ENCODE measurements at places on chromosomes 2 and 18. TPM values are rescaled to one million over a fixed set of nuclear protein-coding genes. Genes with fewer than 3 reads are reported as not detected.

The MYL1 gene
- not detected for total RNA-seq

- peak; percentile 29 for DNase-seq
These were observed 165.6 kb downstream of the TMEFF2 start for GRCh38 chr2:192029089-192029488.

- no peak for DNase-seq
These were observed 119.0 kb downstream of the GULP1 start for GRCh38 chr2:188410504-188411235.

GRCh38 chr2:62845256-62845655 is 139.7 kb downstream of the EHBP1 start:
- DNase-seq, result no peak

- DNase-seq, result no peak
These were observed 97.3 kb downstream of the FMNL2 start for GRCh38 chr2:152432206-152432653.

GRCh38 chr2:24501813-24502212 is 10.8 kb downstream of the NCOA1 start:
- no peak for DNase-seq

GRCh38 chr2:125224830-125225229 is 1199.7 kb downstream of the CNTNAP5 start:
- DNase-seq, result no peak

The EVX2 gene
- total RNA-seq, result not detected

The ANKRD29 gene
- not detected for total RNA-seq

GRCh38 chr2:201639205-201639604 is 4.1 kb downstream of the TMEM237 start:
- no peak for DNase-seq

DNA sequence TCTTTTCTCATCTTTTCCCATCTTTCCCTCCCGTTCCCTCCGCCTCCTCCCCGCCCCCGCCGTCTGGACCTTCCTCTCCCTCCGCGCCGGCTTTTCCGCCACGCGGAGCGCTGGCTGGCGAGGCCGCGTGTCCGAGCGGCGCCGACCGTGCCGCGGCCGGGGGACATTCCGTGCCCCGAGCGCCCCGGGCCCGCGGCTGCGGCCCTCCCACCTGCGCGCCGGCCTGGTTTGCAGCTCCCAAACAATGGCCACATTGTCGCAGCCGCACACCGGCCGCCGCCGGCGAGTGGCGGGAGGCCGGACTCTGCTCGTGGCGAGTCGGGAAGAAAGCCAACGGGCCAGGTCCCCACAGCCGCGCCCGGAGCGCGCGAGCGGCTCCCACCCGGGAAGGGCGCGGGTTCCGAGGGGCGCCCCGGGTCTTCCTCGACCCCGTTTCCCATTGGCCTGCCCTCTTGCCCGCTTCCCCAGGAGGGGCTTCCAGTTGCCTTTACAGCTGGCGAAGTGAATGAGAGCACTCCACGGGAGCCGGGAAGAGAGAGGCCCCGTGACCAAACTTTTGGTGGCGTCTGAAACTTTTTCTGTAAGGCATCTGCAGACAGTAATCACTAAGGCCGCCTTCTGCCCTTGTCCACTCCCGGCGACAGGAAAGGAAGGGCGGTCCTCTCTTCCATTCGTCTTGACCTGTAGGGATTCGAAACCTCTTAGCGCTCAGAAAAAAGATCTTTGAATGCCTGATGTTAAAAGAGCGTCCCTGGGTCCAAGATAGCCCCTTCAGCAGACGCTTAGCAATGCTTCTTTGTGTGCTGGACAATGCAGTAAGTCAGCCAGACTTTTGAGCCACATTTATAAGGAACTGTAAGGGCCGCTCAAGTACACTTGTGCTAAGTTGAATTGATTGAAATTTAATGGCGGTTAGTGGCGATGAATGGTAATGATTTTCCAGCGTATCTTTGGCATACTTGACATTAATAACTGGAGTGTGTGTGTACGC is 6.2 kb downstream of the GLI2 start:
- DNase-seq, result no peak

The LRRTM1 gene
- not detected for total RNA-seq

The CD8A gene
- not detected for total RNA-seq

DNA sequence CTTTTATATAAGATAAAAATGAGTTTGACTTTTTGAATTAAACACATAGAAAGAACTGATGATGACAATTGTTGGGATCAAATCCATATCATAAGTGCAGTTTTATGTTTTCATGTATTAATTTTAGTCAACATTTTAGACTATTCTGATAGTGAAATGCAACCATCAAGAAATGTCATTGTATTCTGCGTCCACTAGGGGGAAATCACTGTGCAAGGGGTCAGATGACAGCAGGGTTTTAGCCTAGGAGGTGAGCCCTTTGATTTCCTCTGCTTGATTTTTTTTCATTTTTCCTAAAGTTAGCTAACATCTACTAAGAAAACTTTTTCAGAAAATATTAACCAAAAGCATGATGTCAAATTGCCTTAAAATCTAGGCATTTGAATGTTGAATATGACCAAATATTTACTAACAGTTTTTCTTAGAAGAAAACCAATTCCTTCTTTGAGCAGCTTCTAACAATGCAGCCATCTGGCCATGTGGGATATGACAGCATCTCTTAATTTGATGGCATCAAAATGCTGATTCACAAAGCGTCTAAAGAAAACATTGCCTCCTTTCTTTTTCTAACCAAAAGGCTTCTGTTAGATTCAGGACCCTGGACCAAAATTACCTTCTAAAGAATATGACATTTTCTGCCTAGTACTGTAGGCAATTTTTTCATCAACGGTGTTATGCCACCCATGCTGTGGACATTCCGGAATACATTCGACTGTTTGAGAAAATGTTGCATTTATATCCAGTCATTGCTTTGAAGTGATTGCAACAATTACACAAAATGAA is 141.5 kb downstream of the SPHKAP start:
- no peak for DNase-seq

- DNase-seq, result no peak
These were observed 269.4 kb upstream of the LRRTM1 start for GRCh38 chr2:80573950-80574349.

The STARD6 gene
- not detected for total RNA-seq

DNA sequence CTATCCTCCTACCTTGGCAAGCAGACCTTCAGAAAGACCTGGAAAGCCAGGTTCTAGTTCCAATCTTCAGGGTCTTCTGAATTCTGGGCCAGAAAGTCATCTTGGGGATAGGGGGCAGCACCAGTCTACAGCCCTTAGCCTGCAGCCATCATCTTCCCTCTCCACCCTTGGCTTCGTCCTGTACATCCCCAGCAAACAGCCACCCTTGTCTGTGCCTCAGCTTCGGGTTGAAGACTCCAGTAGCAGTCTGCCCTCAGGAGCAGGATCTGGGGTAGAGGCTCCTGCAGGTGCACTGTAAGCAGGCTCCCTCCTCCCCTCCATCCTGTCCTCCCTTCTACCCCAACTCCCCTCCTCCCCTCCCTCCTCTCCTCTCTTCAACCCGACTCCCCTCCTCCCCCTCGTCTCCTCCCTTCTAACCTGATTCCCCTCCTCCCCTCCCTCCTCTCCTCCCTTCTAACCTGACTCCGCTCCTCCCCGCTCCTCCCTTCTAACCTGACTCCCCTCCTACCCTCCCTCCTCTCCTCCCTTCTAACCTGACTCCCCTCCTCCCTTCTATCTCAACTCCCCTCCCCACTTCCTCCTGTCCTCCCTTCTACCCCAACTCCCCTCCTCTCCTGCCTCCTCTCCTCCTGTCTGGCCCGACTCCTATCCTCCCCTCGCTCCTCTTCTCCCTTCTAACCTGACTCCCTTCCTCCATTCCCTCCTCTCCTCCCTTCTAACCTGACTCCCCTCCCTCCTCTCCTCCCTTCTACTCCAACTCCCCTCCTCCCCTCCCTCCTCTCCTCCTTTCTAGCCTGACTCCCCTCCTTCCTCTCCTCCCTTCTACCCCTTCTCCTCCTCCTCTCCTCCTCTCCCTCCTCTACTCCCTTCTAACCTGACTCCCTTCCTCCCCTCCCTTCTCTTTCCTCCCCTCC is 90.1 kb upstream of the SMAD2 start:
- no peak for DNase-seq

The GALR1 gene
- total RNA-seq, result not detected

The TMEM200C gene
- total RNA-seq, result not detected

The CPLX4 gene
- not detected for total RNA-seq

DNA sequence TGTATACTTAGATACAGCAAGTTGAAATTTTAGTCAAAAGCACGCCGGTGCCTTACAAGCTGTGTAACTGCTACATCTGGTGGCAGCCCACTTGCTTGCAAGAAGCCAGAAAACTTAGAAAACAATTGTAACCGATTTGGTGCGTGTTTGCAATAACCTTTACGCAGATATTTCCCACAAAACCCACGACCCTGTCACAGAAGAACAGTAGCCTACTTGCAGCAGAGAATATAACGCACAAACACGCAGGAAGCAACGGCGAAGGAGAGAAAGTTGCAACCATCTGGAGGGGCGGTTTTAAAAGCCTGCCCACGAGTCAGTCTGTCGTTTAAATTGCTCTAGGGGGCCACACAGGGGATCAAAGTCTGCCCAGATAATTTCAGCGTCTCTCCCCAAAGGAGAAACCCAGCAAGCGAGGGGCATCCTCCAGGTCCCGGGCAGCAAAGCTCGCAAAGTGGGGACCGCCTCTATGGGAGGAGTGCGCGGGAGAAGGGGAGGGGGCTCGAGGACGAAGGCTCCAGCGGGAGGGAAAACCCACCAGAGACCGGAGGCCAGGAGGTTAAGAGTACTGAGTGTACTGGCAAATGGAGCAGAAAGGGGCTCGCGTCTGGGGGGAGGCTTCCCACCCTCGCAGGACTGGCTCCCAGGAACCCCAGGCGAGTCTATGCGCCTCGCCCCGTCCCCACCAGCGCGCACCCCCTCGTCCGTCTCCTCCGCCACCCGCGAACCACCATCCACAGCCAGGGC is 1.1 kb downstream of the TLK1 start:
- DNase-seq, result peak; percentile 78

DNA sequence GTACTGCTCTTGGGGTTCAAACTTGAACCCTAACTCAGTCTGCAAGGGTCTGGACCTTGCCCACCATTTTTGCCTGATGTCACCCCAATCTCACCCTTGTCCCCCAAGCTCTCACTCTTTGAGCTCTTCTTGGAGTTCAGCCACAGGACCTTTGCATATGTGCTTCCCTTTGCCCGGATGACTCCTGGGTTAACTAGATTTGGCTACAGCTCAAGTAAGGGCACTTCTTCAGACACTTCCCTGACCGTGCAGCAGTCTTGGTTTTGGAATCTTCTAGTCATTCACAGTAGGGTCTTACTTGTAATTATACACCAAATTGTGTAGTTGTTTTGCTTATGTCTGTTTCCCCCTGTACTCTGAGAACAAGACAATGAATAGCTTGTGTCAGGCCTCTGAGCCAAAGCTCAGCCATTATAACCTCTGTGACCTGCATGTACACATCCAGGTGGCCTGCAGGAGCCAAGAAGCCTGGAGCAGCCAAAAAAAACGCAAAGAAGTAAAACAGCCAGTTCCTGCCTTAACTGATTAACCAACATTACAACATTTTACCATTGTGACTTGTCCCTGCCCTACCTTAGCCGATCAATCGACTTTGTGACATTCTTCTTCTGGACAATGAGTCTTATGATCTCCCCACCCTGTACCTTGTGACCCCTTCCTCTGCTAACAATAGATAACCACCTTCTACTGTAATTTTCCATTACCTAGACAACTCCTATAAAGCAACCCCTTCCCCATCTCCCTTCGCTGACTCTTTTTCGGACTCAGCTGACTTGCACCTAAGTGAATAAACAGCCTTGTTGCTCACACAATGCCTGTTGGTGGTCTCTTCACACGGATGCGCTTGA is 1.0 kb upstream of the MOGAT1 start:
- DNase-seq, result no peak

GRCh38 chr2:45610281-45611019 is 617 bp downstream of the SRBD1 start:
- peak; percentile 29 for DNase-seq

GRCh38 chr2:18799397-18799796 is 210.0 kb upstream of the NT5C1B start:
- no peak for DNase-seq

The KCNK3 gene
- not detected for total RNA-seq

GRCh38 chr2:120936476-120937334 is 201.0 kb downstream of the GLI2 start:
- no peak for DNase-seq

DNA sequence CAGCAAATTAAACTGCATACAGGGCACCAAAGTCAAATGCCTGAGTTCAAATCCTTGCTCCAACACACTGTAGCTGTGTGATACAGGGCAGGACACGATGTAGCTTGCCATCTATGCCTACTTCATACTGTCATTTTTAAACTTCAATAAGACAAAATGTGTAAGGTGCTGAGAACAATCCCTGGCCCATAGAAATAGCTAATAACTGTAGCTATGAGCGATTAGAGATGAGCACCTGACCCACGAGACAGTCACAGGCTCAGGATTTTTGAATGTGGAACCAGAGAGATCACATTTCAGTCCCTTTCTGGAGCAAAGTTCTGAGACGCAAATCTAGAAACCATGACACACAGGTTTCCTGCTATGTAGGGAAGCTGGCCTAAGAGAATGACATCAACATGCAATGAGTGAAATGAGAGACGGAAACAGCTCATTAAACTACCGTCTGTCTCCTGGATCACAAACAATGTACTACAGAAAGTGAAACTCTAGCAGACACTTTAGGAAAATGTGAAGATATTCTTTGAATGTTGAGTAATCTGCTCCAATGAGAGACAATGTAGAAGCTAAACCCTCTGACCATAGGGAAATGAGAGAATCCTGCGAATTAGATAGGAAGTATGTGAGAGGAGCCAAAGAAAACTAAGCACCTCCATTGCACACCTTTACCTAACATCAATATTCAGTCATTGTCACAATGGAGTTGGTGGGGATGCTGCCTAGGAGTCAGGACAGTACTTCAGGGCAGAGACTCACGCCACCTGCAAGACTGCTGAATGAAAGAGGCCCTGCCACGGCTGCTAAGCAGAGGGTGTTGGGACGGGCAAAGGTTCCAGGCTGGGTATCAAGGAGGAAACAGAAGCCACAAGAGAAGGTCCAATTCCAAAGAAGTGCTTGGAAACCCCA is 25.5 kb downstream of the B4GALT6 start:
- peak; percentile 67 for DNase-seq

- DNase-seq, result no peak
These were observed 32.3 kb downstream of the EML6 start for GRCh38 chr2:54755641-54756326.

- DNase-seq, result no peak
These were observed 124.6 kb upstream of the CREB1 start for GRCh38 chr2:207405150-207405549.

DNA sequence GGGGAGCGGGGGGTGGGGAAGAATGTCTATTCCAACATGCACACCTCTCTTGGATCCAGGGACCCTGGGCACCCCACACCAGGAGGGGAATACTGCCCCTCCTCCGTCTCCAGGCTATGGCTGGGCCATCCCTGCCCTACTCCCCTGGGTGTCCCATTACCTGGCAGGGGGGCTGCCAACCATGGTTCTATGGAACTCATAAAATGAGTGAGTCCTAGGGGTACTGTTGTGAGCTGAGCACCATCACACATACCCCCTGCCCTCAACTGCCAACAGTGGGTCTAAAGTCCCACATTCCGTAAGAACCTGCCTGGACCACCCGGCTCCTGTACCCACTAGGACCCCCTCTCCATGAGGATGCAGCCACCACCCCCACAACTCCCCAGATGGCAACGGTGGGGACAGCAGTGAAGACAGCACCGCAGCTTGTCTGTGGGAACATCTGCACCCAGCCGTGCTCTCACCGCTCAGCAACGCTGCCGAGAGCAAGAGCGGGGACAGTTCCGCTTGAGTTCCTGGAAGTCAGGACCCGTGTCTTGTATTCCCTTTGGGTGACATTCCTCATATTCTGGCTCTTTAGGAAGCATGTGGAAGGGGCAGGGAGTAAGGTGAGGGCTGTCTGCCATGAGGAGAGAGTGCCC is 41.5 kb downstream of the BIN1 start:
- DNase-seq, result no peak

- no peak for DNase-seq
These were observed 32.3 kb downstream of the KLF7 start for GRCh38 chr2:207133458-207133819.

The PROM2 gene
- 0.47 TPM for total RNA-seq

Measured in CD4-positive, CD25-positive, alpha-beta regulatory T cell (primary cell).